SK-N-SH (cell line): ENCODE measurements at places on chromosomes 4 and X.

GRCh38 chr4:183977707-183978106 lies 72.6 kb downstream of the STOX2 start:
- DNase-seq = no peak

GRCh38 chr4:84691170-84691691 lies 108.3 kb downstream of the CDS1 start:
- no peak for DNase-seq

- DNase-seq = no peak
Observed at GRCh38 chrX:150913511-150913910, 15.0 kb upstream of the CD99L2 start.

DNA sequence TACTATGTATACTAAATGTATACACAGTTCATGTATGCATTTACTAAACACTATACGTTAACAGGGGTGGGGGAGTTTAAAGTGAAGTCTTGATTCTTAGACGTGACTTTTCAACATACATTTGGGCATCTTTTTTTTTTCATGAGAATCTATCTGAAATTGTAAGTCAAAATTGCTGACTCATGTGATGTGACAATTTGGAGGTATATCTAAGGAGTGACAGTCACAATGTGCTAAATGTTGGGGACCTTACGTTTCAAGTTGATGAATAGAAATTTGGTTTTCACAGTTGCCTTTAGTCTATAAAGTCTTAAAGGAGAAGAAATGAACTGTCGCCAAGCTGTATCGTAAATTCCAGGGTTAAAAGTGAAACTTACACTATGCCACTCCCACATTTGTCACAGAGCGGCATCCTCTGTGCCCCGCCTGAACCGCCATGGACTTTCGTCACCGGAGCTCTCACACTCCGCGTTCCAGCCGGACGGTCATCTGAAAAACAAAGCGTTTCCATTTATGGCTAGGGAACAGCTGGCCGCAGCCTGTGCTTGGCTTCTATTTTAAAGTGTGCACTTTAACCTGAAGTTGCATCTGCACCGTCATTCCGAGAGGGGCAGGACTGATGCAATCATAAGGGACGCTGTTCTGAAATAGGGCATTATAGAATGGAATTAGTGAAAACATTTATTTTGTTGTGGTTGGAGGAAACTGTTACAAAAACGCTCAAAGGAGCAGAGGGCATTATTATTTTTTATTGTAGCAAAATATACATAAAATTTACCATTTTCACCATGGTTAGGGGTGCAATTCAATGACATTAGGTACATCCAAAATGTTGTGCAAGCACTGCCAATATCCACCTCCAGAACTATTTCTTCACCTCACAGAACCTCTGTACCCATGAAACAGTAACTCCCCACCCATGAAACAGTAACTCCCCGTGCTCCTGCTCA lies 30.9 kb downstream of the PDLIM3 start:
- DNase-seq = no peak

- no peak for DNase-seq
Observed at GRCh38 chr4:173174594-173175012, 6.0 kb downstream of the GALNT7 start.

DNA sequence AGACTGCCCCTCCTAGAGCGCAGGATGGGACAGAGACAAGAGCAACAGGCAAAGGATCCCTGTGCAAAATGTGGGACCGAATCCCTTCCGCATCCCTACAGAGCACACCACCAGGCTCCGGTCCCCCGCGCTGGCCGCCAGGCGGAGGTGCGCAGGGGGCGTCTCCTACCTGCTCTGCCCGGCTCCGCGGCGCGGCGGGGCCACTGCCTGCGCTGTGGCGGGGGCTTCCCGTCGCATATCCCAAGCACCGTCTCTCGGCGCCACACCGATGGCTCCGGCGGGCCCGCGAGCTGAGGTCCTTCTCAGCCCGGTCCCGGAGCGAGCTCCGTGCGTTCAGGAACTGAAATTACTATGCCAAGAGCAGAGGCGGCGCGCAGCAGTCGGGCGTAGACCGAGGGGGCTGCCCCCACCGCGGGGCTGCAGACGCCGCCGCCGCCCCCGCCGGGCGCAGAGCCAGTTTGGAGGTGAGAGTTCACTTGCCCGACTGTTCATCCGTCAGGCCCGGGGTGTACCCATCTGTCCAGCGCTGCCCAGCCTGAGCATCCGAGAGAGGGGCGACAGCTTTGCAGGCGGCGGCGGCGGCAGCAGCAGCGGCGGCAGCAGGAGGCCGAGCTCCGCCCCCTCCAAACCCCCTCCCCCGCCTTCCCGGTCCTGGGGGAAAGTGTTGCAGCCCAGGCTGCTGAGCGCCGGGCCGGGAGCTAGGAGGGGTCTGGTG lies at the start of gene GPRIN3:
Gene GPRIN3, minus strand, starts transcription at position 355 of the 715 bp plus-strand sequence. CDS start 57,690 bp downstream, outside the sequence.
- peak; percentile 86 for DNase-seq

DNA sequence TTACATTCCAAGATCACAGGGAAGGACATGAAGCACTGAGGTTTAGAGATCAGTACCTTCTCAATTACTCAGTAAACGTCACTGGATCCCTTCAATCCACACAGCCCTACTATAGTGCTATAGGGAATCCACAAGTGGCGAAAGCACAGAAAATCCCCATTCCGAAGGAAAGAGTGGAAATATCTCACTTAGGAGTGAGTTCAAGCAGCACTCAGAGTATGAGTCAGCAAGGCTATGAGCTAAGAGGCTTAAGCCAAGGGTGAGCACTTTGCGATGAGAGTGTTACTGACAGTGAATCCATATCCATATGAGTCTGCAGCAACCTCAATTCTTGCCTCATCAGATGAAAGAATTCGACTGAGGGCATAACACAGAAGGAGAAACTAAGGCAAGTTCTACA lies 165.1 kb downstream of the VSIG4 start:
- no peak for DNase-seq

DNA sequence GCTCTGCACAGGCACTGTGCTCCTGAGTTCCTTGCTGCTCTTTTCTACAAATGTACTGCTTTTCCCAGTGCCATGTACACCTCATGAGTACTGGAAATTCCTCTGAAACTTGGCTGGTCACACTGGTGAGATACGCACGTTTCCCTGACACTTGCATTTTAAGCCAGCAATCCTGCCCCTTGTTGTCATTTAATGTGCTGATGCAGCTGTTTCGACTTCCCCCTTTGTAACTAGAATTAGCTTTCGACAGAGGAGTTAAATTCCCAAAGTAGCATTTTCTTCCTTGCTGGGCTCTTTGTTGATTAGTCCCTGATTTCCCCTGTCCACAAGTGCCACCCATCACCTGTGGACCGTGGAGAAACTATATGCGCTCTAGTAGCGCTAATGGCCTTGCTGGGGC lies 77.5 kb downstream of the IQCM start:
- DNase-seq = no peak

- no peak for DNase-seq
Observed at GRCh38 chrX:53072418-53073114, 9.6 kb upstream of the TSPYL2 start.

- DNase-seq = no peak
Observed at GRCh38 chr4:94767446-94767845, 9.7 kb downstream of the BMPR1B start.

DNA sequence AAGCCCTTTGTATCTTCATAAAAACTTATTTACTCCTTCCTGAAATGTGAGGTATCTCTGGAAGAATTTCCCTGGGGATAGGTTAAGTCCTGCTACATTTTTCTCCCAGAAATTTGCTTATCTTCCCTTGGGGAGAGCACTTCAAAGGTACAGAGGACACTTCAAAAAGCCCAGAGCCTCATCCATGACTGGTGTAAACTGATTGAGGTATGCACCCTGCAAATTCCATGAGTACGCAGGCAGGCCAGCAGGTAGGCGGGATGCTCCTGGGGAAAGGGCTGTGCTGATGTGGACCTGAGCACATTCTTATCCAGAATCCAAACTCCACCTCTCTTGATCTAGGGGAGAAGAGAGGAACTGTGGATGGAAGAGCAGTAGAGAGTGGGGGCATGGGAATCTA lies 26.3 kb upstream of the RASGEF1B start:
- DNase-seq = no peak

DNA sequence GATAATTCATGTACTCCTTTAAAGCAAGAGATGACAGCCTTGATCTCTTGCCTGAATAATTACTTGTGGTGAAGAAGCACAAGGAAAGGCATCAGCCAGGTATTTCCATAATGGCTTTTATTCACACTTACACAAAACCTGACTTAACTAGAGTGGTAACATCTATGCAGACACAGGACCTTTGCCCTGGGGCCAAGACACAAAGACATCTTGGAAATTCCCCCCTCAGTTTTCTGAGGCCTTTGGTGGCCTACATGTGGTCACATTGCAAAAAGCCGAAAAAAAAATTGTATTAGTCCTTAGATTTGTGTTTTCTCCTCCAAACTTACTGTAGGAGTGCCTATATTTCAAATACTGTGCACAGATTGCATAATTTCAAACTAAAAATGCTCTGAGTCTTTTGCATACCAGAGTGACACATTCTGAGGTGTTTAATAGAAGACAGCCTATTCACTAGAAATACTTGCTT lies 172.4 kb downstream of the PDGFC start:
- no peak for DNase-seq

- no peak for DNase-seq
Observed at GRCh38 chr4:113628711-113629110, 132.8 kb downstream of the CAMK2D start.

DNA sequence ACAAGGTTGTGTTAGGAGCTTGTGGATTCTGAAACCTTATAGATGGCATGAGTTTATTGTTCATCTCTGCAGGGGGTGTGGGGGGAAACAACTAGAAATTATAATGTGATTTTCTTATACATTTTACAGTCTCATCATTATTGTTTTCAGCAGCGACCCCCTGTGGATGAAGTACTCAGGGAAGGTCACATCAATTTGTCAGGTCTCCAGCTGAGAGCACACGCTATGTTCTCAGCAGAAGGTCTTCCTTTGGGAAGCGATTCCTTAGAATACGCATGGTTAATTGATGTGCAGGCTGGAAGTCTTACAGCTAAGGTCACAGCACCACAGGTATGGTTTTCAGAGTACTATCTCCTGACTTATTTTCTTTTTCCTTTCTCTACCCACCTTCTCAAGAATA lies 72.2 kb downstream of the BLTP1 start:
- no peak for DNase-seq

- DNase-seq = peak; percentile 39
Observed at GRCh38 chr4:76984127-76984526, 34.6 kb downstream of the SEPTIN11 start.

- no peak for DNase-seq
Observed at GRCh38 chr4:7822137-7822505, 117.5 kb downstream of the AFAP1 start.

DNA sequence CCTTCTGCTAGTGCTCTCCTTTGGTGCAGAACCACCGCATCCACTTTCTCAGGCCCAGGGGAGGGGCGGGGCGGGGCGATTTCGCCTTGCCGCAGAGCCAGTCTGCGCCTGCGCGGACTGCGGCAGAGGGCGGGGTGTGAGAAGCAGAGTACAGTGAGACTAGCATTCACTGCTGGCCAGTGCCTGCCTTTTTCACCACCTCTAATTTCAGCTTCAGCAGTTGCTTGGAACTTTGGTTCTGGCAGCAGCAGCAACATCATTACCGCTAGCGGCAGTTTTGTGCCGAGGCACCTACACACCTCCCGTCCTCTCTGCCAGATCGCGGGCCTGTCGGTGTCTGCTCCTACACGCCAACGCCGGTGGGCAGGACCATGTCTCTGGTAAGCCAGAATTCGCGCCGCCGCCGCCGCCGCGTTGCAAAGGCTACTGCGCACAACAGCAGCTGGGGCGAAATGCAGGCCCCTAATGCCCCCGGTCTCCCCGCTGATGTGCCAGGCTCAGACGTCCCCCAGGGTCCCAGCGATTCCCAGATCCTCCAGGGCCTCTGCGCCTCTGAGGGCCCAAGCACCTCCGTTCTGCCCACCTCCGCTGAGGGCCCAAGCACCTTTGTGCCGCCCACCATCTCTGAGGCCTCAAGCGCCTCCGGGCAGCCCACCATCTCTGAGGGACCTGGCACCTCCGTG lies at the start of gene MAGEE1:
Gene MAGEE1, plus strand, starts transcription at position 151 of the 683 bp plus-strand sequence. Its CDS starts 221 bp downstream, at position 372.
- DNase-seq = peak; percentile 80

GRCh38 chrX:2251211-2251610 lies 249.6 kb downstream of the DHRSX start:
- no peak for DNase-seq

DNA sequence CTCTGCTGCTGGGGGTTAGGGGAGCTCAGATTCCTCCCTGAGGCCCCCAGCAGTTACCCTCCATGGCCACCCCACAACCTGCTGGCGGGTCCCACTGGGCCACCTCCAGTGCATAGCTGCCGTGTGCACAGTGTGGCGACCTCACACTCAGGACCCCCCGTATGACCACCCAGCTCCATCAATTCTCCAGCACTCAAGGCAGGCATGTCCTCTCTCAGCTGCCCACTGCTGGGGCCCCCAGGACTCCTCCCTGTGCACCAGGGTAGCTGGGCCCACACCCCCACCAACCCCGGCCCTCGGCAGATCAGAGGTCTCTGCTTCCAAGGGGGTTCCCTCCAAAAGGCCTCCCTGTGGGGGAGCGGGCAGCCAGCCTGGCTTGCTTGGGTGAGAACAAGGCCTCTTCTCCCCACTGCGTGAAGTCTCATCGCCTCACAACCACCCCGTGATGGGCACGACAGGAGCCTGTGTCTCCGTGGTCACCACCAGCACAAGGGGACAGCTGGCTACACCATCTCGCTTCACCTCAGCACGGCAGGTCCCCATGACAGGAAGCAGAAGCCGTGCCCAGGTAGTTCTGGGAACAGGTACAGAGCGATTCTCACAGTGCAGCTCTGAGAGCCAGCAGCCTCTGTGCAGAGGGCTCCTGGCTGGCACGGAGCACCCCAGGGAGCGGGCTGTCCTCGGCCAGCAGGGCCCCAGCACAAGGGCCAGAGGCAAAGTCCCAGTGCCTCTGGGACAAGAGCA lies 4.6 kb upstream of the HAUS3 start:
- DNase-seq = peak; percentile 21

DNA sequence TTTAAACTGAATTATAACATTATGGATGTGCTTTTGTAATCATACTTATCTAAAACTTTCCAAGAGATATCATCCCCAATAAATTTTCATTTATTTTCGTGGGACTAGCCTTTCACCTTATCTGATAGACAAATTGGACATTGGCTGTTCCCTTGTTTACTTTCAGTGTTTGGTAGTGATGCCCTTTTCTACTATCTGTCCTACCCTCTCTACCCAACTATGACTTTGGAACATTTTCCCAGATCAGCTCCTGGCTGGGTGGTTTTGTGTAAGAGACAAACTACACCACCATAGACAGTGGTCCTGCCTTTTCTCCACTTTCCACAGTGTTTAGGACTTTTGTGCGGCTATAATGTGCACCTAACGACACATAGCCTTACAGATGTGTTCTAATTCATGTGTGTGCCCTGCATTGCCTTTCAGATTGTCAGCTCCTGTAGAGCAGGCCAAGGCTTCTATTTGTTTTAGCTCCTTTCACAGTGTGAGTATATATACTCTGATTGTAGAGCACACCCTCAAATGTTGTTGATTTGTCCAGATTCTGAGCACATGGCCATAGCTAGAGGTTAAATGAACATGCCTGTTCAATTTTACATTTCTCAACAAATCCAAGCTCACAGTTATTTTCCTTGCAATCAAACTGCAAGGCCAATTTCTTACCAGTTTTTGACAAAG lies 63.0 kb upstream of the TRPC5OS start:
- DNase-seq = no peak

DNA sequence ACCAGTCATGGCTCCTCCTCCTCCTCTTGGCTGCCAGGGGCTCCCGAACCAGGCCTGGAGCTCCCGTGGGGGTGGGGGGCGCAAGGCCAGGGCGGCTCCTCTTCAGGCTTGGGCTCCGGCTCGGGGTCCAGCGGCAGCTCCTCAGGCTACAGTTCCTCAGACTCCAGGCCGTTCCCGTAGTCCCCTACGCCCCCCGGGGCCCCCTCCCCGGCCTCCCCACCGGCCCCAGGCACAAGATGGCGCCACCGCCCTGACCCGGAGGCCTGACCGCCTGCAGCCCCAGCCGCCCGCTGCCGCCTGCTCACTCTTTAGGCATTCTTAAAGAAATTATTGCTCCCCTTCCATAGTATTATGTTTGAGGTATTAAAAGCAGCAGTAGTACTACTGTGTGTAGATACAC lies 54.5 kb downstream of the TAF1 start:
- DNase-seq = peak; percentile 20
